Prostate gland (tissue), 2 donors: ENCODE measurements at places on chromosomes 1 and 21.

- no peaks in the 10 kb centered on the region for H3K36me3 ChIP-seq
- no peak overlapping the region for H3K4me3 ChIP-seq
- H3K27me3 ChIP-seq = no peaks in the 10 kb centered on the region
- peak overlapping the region; percentile 0 for H3K27ac ChIP-seq
- H3K4me1 ChIP-seq = no peaks in the 10 kb centered on the region
- no peak for DNase-seq
Observed at GRCh38 chr1:28172713-28173150, 3.8 kb downstream of the PTAFR start.

- DNase-seq = no peak
- no peak overlapping the region for H3K27ac ChIP-seq
- peaks cover 5% of the 10 kb centered on the region for H3K4me1 ChIP-seq
Observed at GRCh38 chr1:185159966-185160365, 3.0 kb downstream of the SWT1 start.

DNA sequence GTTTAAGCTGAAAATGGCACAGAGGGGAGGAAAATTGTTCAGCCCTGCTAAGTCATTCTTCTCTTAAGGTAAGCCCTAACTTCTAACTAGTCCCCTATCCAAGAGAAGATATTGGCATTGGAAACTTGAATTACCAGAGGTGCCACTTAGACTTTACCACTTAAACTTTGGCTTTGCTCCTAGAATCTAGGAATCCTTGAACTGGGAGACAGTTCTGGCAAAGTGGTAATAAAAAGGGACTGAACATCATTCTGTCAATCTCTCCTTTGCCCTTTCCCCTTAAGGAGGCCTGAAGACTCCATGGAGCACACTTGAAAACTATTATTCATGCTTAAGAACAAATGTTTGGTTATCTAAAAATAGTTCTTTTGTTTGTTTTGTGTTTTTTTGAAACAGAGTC, 8.4 kb downstream of the ATP1A4 start:
- no peaks in the 10 kb centered on the region for H3K36me3 ChIP-seq
- H3K27me3 ChIP-seq = no peaks in the 10 kb centered on the region
- no peaks in the 10 kb centered on the region for H3K4me1 ChIP-seq
- H3K27ac ChIP-seq = no peak overlapping the region
- H3K4me3 ChIP-seq = no peak overlapping the region

- no peak overlapping the region for H3K4me3 ChIP-seq
- peak overlapping the region; percentile 48 for H3K27ac ChIP-seq
- H3K27me3 ChIP-seq = no peaks in the 10 kb centered on the region
- no peaks in the 10 kb centered on the region for H3K4me1 ChIP-seq
- peak; percentile 89 for DNase-seq
- H3K36me3 ChIP-seq = no peaks in the 10 kb centered on the region
Observed at GRCh38 chr1:6918186-6918924, 133.1 kb downstream of the CAMTA1 start.
